ENCODE measurements at places on chromosomes 16 and 17.

DNA sequence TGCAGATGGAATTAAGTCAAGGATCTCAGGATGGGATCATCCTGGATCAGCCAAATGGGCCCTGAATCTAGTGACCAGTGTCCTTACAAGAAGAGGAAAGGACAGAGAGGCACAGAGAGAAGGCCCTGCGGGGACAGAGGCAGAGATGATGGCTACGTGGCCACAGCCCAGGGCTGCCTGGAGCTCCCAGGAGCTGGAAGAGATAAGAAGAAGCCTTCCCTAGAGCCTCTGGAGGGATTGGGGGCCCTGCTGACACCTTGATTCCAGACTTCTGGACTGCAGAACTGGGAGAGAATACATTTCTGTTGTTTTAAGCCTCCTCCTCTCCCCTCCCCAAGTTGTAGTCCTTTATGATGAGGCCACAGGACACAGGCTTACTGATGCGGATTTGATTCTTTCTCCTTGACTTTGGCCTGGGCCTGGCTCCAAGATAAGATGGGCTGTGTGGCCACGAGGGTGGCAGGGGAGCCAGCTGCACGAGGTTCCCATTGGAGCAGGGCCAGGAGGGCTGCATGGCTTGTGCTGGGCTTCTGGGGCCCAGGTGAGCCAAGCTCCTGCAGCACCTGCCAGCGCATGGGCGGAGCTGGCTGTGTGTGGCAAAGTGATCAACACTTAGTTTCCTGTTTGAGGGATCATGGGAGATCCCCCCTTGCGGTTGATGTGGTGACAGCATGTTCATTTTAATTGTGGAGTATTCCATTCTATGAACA, 146.1 kb downstream of the IRF8 start:
- DNase-seq, result no peak

- DNase-seq, result no peak
These were observed at the start of gene GSDMA for GRCh38 chr17:39962642-39963220. Gene GSDMA, plus strand, starts transcription at chr17:39963004. Its CDS starts 2,684 bp downstream, at chr17:39965688.

GRCh38 chr17:43916385-43916784, 9.0 kb upstream of the MPP2 start:
- DNase-seq, result no peak

DNA sequence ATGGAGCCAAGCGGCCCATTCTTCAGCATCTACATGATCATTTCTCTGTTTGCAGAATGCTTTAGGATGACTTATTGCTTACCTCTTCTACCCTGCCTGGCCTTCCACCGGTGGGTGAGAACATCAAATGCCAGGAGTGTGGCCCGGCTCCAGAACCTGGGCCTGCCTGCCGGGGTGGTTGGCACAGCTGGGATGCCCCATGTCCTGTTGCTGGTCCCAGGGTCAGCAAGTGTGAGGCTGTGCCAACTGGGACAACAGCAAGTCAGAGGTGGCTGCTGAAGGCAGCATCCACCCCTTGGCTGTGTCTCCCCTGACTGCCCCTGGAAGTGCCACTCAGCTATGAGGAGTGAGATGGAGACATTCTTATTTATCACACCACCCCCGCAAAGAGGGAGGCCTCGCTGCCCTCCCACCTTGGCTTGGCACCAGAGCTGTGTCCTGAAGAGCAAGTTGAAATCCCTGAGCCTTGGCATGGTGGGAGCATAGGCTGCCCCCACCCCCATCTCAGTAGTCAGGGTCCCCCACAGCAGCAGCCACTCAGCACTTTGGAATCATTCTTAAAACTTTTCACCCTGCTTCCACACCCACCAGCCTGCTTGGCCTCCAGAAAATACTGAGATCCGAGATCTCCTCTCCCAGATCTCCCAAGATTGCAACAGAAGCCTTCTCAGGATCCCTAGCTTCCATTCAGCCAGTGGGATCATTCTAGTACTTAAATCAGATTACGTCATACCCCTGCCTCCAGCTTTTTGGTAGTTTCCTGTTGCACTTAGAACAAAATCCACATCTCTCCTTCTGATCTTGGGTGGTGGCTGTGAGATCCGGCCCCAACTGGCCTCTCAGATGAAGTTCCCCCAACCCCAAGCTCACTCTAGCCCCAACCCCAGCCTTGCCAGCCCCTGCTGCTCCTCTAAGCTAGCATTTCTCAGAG, 127.5 kb downstream of the SOCS1 start:
- DNase-seq, result no peak

- peak; percentile 45 for DNase-seq
These were observed 10.3 kb downstream of the CD300LB start for GRCh38 chr17:74520790-74521480.

GRCh38 chr17:69677130-69677529, 262.6 kb downstream of the MAP2K6 start:
- DNase-seq, result no peak

DNA sequence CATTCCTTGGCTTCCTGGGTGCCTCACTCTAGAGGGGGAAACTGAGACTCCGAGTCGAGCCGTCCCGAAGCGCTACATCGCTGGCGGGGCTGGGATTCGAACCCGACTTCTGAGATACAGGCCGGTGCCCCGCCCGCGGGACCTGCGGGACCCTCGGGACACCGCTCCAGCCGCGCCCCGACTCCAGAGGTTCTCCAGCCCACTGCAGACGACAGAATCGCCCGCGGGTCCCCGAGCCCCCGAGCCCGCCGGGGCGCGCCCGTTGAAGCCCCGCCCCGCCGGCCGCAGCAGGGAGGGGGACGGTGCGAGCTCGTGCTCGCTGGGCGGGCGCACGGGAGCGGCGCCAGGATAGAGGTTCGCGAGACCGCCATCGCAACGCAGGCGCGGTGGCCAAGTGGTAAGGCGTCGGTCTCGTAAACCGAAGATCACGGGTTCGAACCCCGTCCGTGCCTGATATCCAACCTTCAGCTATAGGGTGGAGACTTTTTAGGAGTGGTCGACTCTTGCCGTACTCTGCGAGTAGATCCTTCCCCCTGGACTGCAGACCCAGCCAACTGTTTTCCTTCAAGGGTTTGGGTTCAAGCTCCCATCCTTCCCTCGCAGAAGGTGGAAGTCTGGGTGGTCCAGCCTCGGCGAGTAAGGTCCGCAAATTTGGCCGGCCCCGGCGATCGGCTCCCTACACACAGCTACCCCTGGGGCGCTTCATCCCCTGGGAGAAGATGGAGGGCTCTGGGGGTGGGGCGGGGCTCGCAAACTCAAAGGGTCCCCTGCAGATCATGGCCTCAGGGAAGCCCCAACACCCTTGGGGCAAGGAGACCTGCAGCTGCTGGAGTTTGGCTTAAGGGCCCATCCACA, 214.6 kb downstream of the MRTFB start:
- peak; percentile 97 for DNase-seq

DNA sequence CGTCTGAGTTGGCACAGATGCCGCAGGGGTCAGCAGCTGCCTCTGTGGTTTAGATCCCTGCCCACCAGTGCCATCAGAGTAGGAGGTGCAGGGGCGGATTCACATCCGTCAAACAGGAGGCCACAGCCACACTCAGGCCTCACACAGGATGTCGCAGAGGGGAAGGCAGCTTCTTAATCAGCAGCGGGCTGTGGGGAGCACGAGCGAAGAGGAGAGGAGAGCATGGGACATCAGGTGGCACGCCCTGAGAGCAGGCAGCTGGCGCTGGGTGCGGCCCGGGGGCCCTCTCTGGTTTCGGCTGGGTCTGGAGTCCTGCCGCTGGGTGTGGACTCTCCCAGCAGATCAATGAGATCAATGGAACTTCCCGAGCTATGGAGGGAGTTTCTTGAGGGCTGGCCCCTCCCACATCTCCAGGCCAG, 9.6 kb downstream of the LLGL2 start:
- DNase-seq, result no peak

- no peak for DNase-seq
These were observed 60.0 kb downstream of the ABCC1 start for GRCh38 chr16:16009401-16009800.

All from Daoy (cell line).